ENCODE measurements at places on chromosomes 13 and 19.

- no peak for DNase-seq
These were observed 267.7 kb downstream of the SHISA2 start for GRCh38 chr13:25784119-25784518.

GRCh38 chr13:97261254-97262005 is 39.3 kb downstream of the MBNL2 start:
- peak; percentile 46 for DNase-seq

DNA sequence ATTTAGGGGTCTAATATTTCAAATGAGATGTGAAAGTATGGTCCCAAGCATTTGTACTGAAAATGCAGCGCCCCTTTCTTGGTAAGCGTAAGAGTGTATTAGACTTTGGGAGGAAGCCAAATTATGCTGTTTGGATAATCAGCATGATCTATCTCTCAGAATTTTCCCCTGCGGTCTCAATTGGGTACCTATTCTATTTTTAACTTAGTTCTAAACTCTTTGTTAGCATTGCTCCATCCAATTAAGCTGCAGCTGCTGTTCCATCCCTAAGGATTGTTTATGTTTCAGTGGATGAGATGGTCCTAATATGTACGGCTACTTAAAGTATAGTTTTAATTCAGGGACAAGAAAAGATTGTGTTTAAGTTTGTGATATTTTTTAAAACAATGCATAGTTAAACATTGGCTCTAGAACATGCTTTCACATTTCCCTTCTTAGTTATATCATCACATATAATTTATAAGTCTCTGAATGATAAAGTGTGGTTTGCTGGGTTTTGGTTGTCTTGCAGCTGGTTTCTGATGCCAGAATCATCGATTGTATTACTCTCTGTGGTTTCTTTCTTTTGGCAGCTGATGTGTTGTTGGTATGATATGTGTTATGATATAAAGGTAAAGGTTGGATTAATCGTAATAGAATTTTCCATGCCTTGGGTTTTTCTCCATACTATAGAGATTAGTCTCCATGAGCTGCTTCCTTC is 15.0 kb downstream of the POLR1D start:
- DNase-seq: no peak

DNA sequence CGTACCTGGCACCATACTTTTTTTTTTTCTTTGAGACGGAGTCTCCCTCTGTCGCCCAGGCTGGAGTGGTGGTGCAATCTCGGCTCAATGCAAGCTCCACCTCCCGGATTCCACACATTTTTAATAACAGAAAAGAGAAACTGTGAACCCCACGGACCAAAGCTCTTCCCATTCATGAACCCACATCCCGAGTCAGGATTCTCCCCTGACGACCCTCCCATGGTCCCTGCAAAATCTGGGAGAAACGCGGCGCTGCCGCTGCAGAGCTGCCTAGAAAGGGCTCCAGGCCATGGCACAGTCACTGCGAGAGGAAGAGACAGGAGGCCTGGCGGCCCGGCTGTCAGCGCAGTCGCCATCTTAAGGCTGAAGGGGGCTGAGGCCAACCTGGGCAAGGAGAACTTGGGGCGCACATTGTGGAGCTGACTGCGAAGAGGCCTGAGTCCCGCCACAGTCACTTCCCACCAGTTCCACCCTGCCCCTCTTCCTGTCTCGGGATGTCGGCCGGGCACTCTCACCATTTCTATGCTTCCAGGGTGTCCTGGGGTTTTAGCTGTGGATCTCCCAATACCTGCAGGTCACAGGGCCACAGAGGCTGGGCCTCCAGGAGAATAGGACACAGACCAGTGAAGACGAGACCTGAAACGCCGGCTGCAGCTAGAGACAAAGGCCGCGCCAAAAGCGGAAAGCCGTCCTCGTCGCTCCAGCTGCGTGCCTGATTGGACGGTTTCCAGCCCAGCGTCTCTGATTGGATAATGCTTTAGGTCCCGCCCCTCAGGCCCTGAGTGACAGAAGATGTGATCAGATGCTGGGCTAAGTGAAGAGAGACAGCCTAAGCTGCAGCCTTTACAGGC is 71.0 kb downstream of the ZNF486 start:
- DNase-seq: peak; percentile 86

DNA sequence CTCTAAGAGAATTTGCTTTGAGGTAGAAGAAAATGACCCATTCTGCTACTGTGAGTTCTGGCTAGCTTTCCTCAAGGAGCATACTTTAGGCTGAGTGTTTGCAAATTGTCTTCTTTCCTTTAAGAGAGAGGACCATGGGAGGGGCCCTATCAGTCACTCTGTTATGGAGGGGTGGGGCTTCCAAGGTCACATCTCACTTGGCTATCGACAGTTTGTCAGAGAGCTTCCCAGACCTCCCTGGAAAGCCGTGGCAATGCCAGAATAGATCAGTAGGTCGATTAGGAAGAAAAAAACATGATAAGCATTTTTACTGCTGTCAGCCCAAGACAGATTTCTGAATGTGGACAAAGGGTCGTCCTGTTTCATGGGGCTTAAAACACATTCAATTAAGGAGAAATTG is 93.3 kb downstream of the OXGR1 start:
- DNase-seq: no peak

GRCh38 chr13:46544811-46545210 is 8.2 kb upstream of the LRCH1 start:
- DNase-seq: no peak

GRCh38 chr19:11164879-11165406 is 9.4 kb upstream of the SPC24 start:
- no peak for DNase-seq

GRCh38 chr13:98406971-98407370 is 169.9 kb downstream of the STK24 start:
- no peak for DNase-seq

- peak; percentile 66 for DNase-seq
These were observed 1.2 kb downstream of the CGB7 start for GRCh38 chr19:49056101-49056901.

DNA sequence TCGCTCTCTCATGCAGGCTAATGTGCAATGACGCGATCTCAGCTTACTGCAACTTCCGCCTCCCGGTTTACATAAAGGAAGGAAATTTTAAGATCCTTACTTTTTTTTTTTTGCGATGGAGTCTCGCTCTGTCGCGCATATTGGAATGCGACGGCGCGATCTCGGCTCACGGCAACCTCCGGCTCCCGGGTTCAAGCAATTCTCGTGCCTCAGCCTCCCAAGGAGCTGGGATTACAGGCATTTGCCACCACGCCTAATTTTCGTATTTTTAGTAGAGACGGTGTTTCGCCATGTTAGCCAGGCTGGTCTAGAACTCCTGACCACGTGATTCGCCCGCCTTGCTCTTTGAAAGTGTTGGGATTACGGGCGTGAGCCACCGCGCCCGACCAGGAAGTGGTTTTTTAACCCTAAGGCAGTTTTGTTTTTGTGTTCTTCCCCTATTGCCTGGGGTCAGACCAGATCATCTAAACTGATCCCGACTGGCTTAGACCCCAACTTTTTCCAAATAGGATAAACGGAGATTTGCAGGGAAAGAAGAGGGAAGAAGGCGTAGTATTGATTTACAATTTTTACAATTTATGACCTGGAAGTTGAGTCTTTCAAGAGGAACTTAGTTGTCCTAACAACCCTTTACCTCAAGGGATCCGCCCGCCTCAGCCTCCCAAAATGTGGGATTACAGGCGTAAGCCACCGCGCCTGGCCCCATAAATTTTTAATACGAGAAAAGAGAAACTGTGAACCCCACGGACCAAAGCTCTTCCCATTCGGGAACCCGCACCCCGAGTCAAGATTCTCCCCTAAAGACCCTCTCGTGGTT is 142.0 kb downstream of the ZNF737 start:
- peak; percentile 53 for DNase-seq

GRCh38 chr19:49847731-49848696 is 2.9 kb upstream of the PTOV1 start:
- DNase-seq: peak; percentile 30

DNA sequence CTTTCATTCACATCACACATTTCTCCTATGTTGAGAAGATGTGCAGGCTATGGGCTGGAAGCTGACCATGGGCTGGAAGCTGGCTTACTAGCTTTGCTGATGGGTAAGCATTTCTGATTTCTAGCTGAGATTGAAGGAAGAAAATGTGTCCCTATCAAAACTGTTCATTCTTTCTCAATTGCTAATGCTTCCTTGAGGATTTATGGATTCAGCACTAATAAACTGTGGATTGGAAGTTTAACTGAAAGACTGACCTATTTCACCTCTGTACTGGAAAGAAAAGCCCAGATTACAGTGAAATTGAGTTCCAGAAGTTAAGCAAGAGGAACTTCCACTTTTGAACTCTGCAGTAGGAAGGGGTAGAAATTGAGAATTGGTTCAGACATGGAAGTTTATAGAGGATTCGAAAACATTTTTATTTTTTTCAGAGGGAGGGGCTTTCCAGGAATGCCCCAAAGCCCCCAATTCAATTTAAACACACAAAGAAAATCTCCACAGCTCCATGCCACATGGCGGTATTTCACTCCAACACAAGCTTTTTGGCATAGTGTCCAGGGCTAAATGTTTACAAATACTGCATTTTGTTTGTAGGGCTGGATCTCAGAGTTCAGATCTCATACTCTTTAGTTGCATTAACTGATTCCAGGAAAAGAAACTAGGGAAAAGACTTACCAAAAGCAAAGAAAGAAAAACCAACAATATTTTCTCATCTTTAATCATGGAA is 61.2 kb upstream of the ARGLU1 start:
- no peak for DNase-seq

DNA sequence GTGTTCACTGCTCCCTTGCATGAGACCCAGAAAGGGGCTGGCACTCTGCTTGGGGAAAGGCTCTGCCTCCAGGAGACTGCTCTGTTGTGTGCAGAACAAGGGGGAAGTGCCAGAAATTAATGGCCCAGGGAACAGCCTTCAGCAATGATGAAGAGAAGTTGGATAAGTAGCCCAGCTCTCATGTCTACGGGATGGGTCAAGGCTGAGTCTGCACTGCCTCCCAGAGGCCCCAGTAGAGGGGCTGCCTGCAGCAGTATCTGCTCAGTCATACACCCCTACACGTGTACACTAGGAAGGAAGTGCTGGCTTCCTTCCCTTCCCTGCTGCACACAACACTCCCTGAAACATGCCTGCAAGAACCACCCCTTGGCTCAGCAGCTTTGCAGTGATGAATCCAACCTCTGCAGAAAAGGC is 54.6 kb upstream of the URI1 start:
- no peak for DNase-seq

GRCh38 chr13:64314331-64314730 is 2898.7 kb upstream of the PCDH20 start:
- DNase-seq: no peak

DNA sequence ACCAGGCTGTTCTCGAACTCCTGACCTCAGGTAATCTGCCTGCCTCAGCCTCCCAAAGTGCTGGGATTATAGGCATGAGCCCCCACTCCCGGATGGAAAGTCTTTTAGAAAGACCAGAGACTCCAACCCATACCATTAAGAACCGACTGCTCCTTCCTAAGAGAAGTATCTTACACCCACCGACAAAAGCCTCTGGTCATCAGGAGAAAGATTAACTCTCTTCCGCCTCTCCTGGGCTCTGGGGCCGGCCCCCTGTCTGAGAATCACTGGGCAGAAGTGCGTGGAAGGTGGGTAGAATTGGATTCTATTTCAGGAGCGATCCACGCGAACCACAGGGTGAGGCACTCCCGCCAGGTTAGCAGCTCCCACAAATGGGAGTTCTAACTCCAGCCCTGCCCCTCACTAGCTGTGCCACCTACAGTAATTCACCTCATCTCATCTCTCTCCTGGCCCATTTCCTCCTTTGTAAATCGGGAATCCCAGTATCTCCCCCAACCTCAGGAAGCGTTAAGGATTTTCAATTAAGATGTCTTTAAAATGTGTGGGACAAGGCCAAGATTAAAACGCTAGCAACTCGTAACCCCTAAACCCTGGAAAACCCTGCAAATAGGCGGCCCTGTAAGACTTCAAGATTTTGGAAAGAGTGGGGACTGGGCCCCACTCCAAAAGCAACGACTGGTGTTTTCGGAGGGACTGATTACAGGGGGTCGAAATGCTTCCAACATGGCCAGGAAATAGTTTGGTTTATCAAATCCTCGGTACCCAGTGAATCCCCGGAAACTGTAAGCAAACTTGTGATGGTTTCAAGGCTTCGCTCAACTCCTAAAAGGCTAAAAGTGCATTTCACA is 1.3 kb downstream of the HNRNPL start:
- no peak for DNase-seq

DNA sequence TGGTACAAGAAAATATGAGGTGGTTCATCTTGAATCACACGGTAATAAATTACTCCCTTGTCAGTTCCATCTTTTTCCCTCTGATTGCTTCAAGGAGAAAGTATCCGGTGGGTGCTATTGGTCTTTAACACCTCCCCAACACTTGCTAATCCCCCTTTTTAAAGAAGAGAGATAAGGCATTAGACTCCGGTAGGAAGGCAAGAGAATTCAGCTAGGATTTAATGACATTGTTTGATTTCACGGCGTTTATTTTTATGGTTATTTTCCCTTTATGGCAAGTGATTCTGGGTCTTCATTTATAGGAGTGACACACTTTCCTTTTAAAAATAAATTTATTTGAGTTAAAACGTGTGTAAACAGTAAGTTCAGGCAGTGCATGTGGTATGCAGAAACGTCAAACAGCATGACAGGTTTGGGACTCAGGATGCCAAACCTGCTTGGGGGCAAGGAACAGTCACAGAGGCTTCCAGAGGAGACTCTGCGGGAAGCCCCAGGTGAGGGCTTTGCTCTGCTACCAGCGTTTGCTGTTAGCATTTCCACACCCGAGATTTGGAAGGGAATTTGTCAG is 36.5 kb downstream of the TSHZ3 start:
- no peak for DNase-seq

DNA sequence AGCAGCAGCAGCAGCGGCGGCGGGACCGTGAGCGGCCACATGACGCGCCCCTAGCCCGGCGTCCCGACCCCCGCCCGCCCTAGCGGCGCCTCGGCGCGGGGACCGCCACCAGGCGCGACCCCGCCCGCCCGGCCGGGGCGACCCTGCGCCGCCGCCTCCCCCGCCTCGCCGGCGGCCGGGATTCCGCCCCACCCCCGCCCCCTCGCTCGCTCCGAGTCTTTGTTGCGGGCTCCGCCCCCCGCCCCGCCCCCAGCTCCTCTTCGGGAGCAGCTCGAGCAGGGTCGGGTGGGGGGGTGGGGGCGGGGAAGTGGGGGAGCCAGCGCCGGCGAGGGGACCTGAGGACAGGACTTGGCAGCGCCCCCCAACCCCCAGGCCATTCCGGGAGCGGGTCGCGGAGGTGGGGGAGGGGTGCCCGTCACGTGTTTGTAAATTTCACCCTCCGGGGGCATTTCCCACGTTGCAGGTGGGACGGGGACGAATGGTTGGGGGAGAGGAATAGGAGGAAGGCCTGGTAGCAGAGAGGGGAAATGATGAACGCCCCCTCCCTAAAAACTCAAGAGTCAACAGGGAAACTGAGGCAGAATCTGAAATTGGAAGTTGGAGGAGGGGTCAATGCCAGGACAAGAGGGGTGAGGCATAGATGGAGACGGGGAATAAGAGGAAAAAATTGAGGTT is at the start of gene OLFM2:
Gene OLFM2 (minus strand): TSS at position 190 of the 675 bp plus-strand sequence. CDS start 149 bp downstream, at position 41.
- peak; percentile 57 for DNase-seq

DNA sequence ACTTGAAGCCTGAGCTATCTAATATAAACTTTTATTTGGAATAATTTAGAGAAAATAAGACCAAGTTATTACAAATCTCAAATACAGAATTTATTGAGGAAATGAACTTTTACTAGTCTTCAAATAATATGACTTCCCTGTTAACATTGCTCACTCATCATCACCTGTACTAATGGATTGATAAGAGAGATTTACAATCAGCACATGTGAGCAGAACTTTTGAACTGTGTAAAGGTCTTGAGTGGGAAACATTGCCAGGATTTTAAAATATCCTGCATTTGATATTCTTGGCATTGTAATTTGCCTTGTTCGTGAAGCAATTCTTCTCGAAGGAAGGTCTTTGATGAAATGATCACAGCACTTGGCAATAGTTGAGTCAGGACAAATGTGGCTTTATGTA is 111.9 kb downstream of the FGF9 start:
- no peak for DNase-seq

GRCh38 chr19:40778706-40779284 is 748 bp downstream of the RAB4B start:
- no peak for DNase-seq

Data from CD4-positive, alpha-beta T cell treated with Interleukin-17A for 4 hours (primary cell).